ENCODE measurements at places on chromosomes 7 and 10.

DNA sequence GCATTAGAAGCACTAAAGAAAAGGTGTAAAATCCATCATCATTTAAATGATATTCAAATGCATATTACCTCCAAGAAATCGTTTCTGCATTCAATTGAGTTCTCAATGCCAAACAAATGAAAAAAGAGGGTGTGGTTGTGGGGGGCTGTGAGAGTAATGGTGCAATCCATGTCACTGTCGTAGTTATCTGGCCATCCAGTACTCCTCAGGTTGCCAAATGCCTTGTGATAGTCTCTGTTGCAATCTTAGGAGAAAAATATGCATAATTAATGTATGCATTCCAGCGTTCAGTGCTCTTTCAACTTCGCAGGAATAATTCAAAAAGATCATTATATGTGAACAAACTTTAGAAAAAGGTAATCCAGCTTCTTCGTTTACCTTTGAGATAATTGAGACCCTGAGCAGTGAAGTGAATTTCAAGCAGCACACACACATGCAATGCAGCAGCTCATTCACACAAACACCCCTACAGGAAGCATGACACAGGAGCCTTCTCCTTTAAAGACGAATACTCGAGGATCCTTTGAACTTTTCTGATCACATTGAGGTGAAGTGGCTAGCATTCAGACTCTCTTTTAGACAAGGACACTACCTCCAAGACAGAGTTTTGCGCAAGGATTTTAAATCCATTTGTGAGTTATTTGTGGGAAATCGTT lies 73.4 kb downstream of the OR13A1 start:
- DNase-seq: no peak

GRCh38 chr10:14507781-14508180 lies 177.1 kb upstream of the FRMD4A start:
- DNase-seq: no peak

GRCh38 chr7:140231771-140232491 lies 55.1 kb upstream of the KDM7A start:
- DNase-seq: peak; percentile 57

- peak; percentile 96 for DNase-seq
Observed at GRCh38 chr7:65872776-65873581, at the start of gene VKORC1L1. VKORC1L1 (plus strand) TSS chr7:65873074; CDS start chr7:65873372, 298 bp downstream.

GRCh38 chr10:58513188-58514110 lies 777 bp downstream of the BICC1 start:
- DNase-seq: no peak

- no peak for DNase-seq
Observed at GRCh38 chr10:60524541-60524940, 134.9 kb upstream of the ANK3 start.

DNA sequence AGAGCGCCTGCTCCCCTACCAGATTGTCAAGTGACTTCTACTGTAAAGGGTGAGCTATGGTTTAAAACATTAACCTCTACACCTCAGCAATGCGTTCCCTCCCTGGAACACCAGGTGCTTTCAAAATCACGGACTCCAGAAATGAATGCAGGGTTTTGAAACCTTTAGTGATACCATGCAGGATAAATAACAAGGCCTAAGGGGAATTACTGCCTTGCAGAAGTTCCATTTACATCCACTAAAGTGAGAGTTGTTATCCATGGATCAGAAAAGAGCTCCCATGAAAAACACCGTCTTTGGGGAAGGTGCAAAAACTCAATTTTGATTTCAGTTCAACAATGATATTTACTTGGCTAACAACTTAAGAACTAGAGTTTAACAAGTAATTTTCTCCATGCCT lies 4.0 kb downstream of the FZD8 start:
- DNase-seq: no peak

GRCh38 chr7:148481971-148482626 lies 108.5 kb upstream of the C7orf33 start:
- DNase-seq: no peak

- DNase-seq: no peak
Observed at GRCh38 chr7:155953781-155954549, 141.7 kb upstream of the SHH start.

GRCh38 chr10:23283680-23284079 lies 60.9 kb downstream of the C10orf67 start:
- no peak for DNase-seq

DNA sequence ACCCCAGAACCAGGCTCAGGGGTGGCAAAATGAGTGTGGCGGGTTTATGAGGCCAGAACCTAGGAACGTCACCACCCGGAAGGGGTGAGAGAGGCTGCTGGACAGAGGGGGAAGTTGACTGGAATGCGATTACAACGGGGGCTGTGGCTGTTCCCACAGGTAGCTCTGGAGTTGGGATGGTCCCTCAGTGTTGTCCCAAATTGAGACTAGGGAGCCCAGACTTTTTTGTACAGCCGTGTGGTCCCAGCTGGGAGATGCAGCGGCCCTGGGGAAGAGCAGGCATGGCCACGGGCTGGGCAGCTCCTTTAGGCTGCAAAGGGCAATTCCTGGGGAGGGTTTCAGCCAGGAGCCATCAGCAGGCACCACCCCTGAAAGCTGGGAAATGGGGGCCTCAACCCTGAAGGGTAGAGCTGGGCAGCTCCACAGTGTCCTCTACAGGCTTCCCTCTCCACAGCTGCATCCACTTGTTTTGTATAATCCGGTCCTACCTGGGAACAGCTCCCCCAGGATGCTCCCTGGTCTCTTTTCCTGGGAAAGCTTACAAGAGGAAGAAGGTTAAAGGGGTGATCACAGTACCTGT lies 11.0 kb upstream of the GDF10 start:
- DNase-seq: no peak

- DNase-seq: no peak
Observed at GRCh38 chr10:132300582-132300981, 7.2 kb downstream of the STK32C start.

DNA sequence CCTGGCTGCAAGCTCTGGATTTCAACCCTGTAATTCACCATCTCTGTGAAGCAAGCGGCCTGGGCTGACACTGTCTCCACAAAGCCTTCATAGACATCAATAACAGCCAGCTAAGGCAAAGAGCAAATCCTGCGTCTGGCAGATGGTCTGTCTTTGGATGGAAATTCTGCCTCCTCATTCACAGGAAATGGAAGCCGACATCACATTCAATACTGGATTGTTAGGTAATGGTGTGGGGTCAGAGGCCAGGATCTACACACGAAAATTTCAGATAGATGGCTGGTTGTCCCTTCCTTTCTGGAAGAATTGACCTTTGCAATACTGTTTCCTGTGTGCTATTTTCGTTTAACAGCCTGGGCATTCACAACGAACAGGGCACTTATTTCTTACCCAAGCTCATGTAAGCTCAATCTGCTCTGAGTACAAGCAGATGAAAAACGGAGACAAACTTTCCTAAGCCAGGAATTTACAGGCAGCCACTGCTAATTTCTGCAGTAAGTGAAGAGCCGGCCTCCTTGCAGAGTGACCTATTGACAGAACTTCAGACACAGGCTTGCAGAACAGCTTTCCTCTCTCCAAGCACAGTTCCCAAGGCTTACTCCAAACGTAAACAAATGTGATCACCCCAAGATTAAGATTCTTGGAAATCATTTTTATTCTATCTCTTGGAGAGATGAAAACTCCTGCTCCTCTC lies 3.1 kb upstream of the ADAM12 start:
- DNase-seq: no peak

DNA sequence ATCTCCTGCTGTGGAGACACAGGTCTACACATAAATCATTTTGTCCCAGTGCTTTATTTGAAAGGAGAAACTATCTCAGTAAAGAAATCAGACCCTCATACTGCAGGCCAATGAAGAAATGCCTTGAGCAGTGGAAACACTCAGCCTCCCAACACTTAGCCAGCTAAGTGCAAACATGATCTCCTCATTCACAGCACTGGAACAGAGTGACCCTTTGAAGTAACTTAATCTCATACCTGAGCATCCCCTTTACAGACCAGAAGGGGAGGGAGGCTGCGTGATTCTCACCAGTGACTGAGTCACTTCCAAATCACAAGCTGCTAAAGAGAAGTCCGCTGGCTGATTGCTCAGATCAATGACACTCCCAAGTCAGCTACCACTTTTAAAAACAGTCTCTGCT lies 4.5 kb downstream of the CHST15 start:
- DNase-seq: no peak

- DNase-seq: no peak
Observed at GRCh38 chr7:73879977-73880681, 19.2 kb downstream of the TMEM270 start.

DNA sequence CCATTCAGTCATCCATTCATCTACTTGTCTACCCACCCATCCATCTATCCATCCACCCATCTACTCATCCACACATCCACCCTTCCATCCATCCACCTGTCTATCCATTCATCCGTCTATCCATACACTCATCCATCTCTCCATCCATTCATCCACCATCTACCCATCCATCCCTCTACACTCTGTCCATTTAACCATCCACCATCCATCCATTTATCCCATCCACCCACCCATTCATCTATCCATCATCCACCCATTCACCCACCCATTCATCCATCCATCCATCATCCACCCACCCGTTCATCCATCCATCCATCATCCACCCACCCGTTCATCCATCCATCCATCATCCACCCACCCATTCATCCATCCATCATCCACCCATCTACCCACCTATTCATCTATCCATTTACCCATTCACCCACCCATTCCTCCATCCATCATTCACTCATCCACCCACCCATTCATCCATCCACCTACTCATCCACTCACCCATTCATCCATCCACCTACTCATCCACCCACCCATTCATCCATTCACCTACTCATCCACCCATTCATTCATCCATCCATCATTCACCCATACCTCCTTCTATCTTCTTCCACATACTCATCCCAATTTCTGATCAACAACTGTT lies 39.3 kb upstream of the ELFN1 start:
- DNase-seq: no peak

DNA sequence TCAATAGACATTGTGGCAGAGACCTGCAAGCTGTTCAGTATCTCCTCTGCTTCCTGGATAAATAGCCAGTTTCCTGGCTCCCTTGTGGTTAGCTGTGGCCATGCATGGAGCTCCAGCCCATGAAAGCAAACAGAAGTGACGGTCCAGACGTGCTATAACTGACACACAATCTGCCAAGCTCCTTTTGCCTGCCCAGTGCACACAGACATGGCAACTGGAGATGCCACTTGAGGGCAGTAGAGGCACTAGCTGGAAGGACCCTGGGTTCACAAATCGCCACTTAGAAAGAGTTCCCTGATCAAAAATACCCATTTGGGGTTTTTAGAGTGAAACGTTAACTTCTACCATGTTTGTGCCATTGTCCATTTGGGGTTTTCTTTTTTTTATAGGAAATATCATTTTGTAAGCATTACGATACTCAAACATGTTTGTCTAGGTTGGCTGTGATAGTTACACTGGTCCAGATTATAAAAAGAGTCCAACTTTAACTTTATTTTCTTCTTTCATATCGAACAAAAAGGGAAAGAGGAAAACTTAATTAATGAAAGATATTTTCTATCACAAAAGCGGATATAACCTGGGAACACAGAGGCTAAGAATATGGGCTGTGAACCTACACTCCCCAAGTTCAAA lies 31.3 kb downstream of the KIN start:
- peak; percentile 6 for DNase-seq

GRCh38 chr7:108109221-108109908 lies 20.8 kb downstream of the LAMB4 start:
- DNase-seq: no peak

- DNase-seq: no peak
Observed at GRCh38 chr7:120860156-120860555, 2.2 kb upstream of the TSPAN12 start.

DNA sequence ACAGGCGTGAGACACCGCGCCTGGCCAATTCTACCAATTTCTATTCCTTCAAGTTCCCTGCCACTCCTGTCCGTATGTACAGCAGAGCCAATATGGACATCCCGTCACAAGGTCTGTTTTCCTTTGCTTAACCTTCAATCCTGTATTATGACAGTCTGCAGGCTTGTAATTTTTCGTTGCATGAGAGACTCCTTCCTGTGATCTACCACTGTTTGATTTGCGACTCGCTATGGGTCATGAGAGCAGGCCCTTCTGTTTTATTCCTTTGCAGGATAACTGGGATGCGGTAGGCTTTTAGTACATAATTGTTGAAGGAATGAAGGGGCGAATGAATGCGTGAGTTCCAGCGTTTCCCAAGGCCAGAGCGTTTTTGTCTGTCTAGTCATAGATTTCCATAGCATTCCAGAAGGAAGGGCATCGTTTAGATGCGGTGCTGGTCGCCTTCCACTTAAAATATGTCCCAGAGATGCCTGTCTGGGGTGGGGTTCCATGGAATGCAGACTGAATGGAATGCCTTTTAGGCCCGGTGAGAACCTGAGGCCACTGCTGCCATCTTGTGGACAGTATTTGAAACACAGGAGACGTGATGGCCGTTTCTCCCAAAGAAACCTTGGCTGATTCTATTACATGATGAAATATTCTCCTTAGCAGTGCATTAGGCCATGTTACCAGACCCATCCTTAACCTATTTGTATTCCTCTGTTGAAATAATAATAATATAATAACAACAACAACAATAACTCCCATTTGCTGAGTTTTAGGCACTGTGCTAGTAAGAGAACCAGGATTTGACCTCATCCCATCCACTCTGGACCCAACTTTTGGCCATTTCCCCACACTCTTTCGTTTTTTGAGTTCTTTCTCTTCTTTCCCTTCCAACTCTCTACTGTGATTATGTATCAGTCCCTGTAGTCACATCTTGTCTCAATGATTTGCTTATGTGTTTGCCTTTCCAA lies 193.2 kb downstream of the MYOF start:
- peak; percentile 56 for DNase-seq

- no peak for DNase-seq
Observed at GRCh38 chr10:122352817-122353525, 21.5 kb upstream of the PLEKHA1 start.

GRCh38 chr7:27433581-27433980 lies 191.0 kb downstream of the EVX1 start:
- no peak for DNase-seq

DNA sequence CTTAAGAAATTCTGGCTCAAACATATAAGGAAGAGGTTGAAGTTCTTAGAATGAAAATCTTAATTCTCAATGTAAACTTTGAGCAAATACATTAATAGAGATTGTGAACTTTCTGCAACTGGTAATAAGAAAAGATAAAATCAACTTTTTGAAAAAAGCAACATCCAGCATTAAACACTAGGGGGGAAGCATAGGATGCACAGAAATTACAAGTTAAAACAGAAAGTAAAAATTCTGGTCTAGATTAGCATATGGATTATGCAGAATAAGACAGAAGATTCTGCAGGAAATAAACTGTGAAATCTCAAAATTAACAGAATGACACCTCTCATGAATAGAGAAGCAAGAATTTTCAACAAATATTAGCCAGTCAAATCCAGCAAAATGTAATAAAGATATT lies 38.0 kb upstream of the CAV2 start:
- DNase-seq: no peak
